Hypothalamus (tissue), 51 donors: ENCODE measurements at places on chromosomes 4 and X.

DNA sequence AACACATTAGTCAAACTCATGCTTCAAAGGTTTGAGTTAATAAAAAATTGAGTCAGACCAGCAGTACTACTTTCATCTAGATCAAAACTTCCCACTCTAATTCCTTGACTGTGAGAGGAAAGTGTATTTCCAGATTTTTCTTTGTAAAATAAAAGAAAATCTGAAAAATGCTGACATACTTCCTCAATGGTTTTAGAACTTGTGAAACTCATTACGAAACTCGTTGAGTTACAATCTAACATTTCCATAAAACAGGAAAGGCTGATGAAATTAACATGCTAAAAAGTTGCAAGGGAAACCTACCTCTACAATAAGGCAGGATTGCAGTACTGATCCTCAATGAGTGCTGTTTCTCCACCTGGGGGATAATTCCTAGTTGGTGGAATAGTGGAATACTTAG is 217.8 kb upstream of the HCCS start:
- DNase-seq: no peak

- no peak for DNase-seq
Measured at GRCh38 chr4:60709061-60709460, 491.1 kb upstream of the ADGRL3 start.

DNA sequence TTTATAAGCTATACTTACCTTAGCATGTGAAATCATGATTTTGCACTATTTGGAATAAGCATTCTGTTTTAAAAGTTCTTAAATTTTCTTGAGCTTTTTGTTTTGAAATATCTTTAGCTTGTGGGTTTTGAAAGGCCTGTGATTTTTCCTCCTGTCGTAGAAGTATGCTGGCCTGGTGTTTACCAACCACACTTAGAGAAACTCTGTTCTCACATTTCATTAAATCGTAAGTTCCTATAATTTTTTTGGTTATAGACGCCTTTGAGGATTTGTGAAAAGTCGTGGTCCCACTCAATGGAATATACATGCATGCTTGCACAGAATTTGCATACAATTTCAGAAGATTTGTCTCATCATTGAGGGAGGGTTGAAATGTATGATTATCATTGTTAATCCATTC is 63.6 kb downstream of the PDLIM5 start:
- DNase-seq: no peak

- DNase-seq: no peak
Measured at GRCh38 chr4:185969657-185970056, 99.3 kb upstream of the TLR3 start.

DNA sequence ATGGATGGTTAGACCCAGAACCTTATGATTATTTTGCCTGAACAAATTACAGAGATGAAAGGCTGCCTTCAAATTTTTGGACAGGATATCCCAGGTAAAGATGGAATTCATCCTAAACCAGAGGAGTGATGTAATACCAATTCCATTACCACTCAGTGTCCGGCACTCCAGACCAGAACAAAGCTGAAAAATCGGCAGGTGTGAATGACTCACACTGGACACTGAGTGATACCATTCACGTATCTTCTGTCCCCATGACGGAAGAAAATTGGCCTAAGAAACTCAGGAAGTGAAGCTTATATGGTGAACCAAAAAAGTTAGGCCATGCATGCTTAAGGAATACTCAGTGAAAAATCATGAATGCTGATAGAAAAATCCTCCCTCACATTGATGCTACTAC is 34.5 kb downstream of the PALLD start:
- no peak for DNase-seq

DNA sequence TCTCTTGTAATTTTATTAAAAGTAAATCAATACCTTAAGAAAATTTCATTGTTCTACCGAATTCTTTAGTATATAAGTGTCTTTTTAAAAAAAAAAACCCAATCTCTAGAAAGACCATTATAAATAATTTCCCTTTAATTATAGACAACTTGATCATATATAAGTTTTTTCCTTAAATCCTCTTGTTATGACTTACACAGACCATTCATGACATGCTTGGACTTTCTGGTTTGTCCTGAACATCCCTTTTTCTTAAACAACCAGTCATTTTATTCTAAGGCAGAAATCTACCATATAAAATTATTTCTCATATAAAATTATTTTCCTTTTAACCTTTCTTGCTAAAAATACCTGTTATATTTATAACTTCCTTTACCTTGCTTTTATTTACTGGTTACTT is 15.4 kb upstream of the FHDC1 start:
- no peak for DNase-seq

GRCh38 chr4:87425711-87426110 is 3.3 kb downstream of the NUDT9 start:
- no peak for DNase-seq

GRCh38 chrX:150081076-150081475 is 142.8 kb upstream of the EOLA2 start:
- DNase-seq: no peak

GRCh38 chr4:73729534-73730165 is 10.7 kb upstream of the CXCL8 start:
- DNase-seq: peak; percentile 37
